DMS153 (cell line): ENCODE measurements at places on chromosomes 12 and 14.

GRCh38 chr12:68746572-68747180 lies 700 bp downstream of the SLC35E3 start:
- no peak for DNase-seq

- peak; percentile 19 for DNase-seq
These were observed 53.1 kb downstream of the TMEM30B start for GRCh38 chr14:61227884-61228591.

DNA sequence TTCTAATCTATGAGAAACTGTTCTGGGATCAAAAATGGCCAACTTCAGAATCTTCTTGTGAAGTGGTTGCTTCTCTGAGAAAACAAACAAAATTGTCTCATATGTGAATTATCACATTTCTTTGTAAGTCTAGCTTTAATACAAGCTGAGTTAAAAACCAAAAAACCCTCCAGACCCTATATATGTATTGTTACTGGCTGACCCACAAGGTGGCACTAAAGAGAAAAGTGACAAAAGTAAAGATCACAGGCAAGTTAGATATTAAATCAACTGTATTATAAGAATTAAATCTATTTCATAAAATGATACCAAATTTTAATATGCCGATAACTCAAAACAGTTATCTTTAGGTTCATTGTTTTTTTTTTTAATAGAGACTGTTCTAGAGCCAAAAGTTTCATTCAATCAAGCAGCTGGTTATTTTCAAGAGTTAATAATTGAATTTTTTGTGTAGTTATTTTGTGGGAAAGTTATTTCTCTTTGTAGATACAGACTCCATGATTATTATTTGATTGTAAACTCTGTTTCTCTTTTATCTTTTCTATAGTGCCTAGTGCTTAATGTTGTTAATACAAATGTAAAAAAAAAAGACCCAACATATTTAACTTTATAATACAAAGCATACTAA lies 7.5 kb upstream of the TRHDE start:
- DNase-seq: no peak

- no peak for DNase-seq
These were observed 24.5 kb downstream of the PRKAB1 start for GRCh38 chr12:119692410-119692809.

GRCh38 chr12:5567016-5567725 lies 135.3 kb downstream of the NTF3 start:
- DNase-seq: no peak

DNA sequence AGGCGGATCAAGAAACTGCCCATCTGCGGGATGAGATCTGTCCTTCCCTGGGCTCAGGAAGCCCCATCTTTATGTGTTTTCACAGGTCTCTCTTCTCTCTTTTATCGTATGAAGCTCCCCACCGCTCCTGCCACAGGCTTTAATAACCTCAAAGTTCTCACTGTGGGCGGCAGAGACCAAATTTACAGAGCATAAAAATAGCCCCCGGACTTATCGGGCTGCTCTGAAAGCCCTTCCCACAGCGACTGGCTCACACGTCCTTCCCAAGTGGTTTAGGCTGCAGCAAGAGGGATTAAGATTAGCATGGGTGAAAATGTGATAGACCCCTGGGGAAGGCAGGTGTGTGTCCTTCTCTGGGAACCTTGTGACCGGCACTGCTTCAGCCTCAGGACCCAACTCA lies 47.8 kb downstream of the TESC start:
- no peak for DNase-seq

- DNase-seq: peak; percentile 24
These were observed 62.6 kb upstream of the SSTR1 start for GRCh38 chr14:38145142-38145541.

GRCh38 chr14:69973846-69974245 lies 94.6 kb downstream of the SMOC1 start:
- DNase-seq: no peak

DNA sequence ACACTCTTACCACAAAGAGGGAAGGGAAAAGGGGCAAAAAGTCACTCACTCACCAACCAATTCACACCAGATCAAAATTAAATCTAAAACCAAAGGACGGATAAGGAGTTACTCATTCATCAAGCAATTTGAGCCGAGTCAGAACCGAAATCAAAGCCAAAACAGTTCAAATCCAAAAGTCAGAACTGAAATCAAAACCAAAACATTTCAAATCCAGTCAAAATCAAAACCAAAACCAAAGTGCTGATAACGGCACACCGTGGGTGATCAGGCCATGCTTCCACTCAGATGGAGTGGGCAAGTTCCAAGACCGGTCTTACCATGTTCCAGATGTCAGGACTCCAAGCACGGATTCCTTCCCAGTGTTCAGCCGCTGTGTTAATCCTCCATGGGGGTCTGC lies 139.5 kb downstream of the SLC38A6 start:
- no peak for DNase-seq

GRCh38 chr14:101497684-101498525 lies 63.4 kb upstream of the DIO3 start:
- no peak for DNase-seq

DNA sequence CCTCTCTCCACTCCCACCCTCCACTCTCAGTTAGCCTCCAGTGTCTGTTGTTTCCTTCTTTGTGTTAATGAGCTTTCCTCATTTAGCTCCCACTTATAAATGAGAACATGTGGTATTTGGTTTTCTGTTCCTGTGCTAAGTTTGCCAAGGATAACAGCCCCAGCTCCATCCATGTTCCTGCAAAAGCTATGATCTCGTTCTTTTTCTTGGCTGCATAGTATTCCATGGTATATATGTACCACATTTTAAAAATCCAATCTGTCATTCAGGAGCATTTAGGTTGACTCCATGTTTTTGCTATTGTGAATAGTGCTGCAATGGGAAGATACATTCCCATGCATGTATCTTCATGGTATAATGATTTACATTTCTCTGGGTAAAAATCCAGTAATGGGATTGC lies 2.8 kb upstream of the WASHC4 start:
- DNase-seq: no peak

- DNase-seq: no peak
These were observed 2.3 kb downstream of the DGLUCY start for GRCh38 chr14:91115986-91116770.

GRCh38 chr14:35878272-35879150 lies 52.4 kb downstream of the BRMS1L start:
- DNase-seq: no peak

DNA sequence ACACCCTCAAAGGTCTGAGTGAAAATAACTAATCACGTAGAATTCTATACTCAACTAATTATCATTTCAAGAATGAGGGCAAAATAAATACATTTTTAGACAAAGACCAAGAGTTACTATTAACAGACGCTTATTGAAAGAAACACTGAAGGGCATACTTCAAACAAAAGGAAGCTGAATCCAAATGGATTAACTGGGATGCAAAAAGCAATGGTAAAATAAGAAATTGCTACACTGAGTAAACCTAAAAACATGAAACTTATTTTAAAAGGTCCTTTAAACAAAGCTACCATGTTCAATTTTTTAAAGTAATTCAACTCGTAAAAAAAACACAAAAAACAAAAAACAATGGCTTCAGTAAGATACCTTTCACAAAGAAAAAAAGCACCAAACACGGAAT lies 28.2 kb downstream of the LRP6 start:
- DNase-seq: no peak

- no peak for DNase-seq
These were observed 311.9 kb downstream of the CEP128 start for GRCh38 chr14:80629606-80630005.

DNA sequence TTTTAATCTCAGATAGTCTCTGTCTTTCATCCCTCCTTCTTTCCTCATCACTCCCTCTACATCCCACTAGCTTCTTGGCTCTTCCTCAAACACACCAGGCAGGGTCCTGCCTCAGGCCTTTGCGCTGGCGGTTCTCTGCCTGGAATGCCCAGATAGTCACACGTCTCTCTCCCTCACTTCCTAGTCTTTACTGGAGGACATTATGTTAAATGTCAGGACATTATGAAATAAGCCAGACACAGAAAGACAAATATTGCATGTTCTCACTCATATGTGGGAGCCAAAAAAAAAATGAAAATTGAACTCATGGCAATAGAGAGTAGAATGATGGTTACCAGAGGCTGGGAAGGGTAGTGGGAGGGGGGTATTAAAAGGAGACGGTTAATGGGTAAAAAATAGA lies 442.0 kb downstream of the MED13L start:
- no peak for DNase-seq

GRCh38 chr14:63167044-63167443 lies 37.2 kb upstream of the RHOJ start:
- no peak for DNase-seq

DNA sequence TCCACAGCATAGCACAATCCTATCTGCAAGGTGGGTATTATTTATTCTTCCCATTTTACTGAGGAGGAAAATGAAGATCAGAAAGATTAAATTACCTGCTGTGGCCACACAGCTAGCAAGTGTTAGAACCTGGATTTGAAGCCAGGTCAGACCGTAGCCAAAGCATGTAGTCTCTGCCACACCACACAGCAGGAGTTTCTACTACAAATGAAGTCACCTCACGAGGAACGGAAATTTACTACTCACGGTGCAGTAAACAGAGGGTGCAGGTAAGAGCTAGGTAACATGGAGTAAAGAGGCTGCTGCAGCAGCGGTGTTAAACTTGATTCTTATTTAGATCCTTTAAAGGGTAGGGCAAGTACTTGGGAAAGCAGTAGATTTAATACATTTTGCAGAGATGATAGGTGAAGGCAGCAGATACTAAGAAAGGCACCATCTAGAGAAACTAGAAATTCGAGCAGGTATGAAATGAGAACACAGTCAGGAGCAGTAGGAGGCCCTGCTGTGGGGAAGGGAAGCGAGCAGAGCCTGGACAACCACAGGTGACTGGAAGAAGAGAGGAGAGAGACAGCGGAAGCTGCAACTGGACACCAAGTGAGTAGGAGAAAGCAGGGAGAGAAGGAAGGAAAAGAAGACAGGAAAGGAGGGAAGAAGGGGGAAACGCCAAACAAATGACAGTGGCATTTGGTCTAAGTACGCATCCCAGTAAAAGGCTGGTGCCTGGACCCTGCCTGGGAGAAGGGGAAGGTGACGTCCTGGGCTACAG lies 21.5 kb downstream of the SPTB start:
- DNase-seq: no peak

DNA sequence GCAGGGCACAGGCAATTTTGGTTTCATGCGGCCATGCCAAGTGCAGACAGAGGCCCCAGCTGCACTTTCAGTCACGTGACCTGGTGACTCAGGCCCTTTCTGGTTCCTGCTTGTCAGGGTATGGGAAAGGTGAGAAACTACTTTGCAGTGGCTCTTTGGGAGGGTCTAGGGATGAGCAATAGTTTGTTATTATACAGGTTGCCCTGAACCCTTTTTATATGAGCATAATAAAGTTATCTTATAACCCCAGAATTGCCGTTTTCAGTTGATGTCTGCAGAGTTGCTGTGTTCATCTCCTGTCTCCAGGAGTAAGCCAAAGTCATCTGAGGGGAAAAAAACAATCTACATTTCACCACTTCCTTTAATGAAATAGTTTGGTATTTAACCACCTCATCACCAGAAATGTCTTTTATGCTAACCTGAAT lies 30.9 kb upstream of the EMP1 start:
- peak; percentile 32 for DNase-seq

DNA sequence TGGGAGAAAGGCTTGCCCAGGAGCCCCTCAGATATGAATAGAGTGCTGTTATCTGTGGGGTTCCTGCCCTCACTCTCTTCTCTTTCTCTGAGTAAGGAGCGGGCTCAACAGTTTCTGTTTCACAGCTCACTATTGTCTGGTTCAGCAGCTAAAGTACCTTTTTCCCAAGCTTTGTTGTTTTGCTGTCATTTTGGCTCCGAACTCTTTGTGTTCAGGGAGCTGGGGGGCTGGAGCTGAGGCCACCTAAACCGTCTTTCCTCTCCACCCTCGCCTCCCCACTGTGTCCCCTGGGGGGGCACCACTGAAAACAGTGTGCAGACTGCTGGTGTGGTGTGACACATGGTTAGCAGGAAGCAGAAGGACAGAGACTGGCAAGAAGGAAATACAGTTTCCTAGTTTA lies 51.4 kb downstream of the FBXW8 start:
- no peak for DNase-seq

DNA sequence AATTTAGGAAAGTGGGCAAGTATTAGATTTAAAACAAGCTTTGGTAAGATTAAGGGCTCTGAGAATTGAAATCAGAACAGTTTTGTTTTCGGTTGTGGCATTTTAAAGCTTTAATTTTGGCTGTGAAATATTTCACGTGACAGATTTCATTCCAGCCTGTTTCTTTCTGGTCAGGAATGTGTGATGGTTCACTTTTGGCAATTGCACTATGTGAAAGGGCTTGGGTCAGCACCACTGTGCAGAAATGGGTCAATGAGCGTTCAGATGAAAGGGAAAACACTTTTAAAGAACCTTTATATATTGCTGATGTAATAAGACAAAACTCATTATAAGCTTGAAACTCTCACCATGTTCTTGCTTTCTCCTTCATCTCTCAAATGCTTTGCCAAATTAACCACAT lies 17.1 kb downstream of the NUBPL start:
- DNase-seq: no peak

GRCh38 chr12:132610051-132610759 lies at the start of gene LRCOL1:
Gene LRCOL1 (minus strand): TSS chr12:132610582. CDS start chr12:132606251, 4,331 bp downstream.
- no peak for DNase-seq

- no peak for DNase-seq
These were observed 9.2 kb downstream of the ATF7 start for GRCh38 chr12:53616950-53617349.

GRCh38 chr12:30813525-30814294 lies 59.0 kb upstream of the CAPRIN2 start:
- DNase-seq: no peak

- DNase-seq: no peak
These were observed 768.8 kb upstream of the TBX3 start for GRCh38 chr12:115452751-115453281.

GRCh38 chr12:66755727-66756395 lies 77.0 kb upstream of the GRIP1 start:
- no peak for DNase-seq
